ENCODE measurements at places on chromosomes 5 and 9. TPM values are rescaled to one million over a fixed set of nuclear protein-coding genes. Genes with fewer than 3 reads are reported as not detected.

MYORG gene
- total RNA-seq = 2.8 TPM

IL9 gene
- not detected for total RNA-seq

PCDHAC2 gene
- under 0.01 TPM for total RNA-seq

SAPCD2 gene
- 2.6 TPM for total RNA-seq

POU4F3 gene
- total RNA-seq = not detected

GPSM1 gene
- total RNA-seq = 35.8 TPM

CDH9 gene
- total RNA-seq = not detected

C5orf46 gene
- 0.65 TPM for total RNA-seq

SLC1A1 gene
- 58.3 TPM for total RNA-seq

SYK gene
- total RNA-seq = not detected

SPINK5 gene
- total RNA-seq = not detected

FOXD4L6 gene
- total RNA-seq = not detected

F2RL2 gene
- 2.9 TPM for total RNA-seq

NXNL2 gene
- total RNA-seq = 0.32 TPM

CFAP77 gene
- not detected for total RNA-seq

SPTLC1 gene
- total RNA-seq = 82.5 TPM

ZDHHC11B gene
- total RNA-seq = not detected

CDC26 gene
- total RNA-seq = 33.4 TPM

CYSRT1 gene
- total RNA-seq = not detected

SLC4A9 gene
- total RNA-seq = not detected

THBS4 gene
- total RNA-seq = 0.16 TPM

RLN1 gene
- total RNA-seq = not detected

GABBR2 gene
- 0.32 TPM for total RNA-seq

All from cardiac atrium fibroblast (primary cell).